ENCODE measurements at places on chromosomes 7 and 10.

DNA sequence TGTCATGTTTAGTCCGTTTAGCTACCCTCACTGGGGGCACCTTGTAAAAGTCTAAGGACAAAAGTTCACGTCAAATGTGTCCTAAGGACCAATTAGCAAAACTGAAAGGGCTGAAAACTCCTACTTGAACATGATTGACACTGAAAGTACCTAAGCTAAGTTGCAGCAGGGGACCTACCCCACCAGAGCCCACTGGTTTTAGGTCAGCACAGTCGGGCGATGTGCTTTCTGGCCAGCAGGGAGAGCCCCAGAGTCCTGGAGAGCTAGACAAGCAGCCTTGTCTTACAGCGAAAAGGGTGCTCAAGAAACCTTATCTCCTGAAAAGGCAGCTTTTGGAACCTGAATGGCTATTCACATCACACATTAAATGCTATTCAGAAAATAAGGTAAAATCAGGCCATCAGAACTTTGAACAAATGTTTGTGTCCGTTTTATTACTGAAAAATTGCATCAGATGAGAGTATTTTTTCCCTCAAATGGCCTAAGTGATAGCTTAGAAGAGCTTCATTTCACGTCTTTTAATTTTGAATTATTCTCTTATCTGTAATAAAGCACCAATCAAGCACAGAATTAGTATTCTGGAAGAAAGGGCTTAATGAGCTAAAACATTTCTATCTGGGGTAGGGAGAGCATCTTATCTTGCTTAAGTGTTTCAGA, 52.2 kb upstream of the MKI67 start:
- peak; percentile 2 for DNase-seq

- no peak for DNase-seq
Measured at GRCh38 chr10:109886037-109886780, 37.1 kb downstream of the XPNPEP1 start.

DNA sequence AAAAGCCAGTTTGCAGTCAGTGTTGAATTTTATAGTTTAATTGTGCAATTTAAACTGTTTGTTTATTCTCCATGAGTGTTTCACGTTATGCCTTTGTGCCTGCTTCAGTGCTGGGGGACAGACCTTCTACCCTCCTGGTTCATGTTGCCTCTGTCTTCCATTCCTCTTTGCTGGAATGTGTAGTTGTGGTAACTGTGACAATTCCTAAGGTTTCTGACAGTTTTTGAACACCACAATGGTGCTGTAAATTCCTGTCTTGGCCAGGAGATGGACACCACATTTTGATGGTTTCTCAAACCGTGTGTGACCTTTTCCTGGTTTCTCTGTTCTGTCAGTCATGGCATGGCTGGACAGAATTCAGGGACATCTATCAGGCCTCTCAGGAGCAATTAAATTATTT, 201.7 kb downstream of the BICC1 start:
- no peak for DNase-seq

DNA sequence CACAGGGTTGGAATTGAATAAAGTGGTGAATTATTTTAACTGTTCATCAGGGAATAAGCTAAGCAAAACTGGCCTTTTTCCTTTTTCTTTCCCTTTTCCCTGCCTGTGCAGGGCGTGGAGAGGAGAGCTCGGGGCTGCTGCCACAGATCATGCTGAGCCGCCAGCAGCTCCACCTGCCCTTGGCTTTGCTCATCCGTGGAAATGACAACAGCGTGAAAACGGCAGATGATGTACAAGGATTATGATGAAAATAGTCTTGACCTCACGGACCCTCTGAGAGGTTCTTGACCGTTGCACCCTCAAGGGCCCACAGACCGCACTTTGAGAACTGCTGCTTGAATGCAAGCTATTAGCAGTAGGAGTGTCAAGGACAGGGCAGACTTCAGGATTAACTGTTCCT, 10.6 kb downstream of the PPP2R2D start:
- DNase-seq = no peak

DNA sequence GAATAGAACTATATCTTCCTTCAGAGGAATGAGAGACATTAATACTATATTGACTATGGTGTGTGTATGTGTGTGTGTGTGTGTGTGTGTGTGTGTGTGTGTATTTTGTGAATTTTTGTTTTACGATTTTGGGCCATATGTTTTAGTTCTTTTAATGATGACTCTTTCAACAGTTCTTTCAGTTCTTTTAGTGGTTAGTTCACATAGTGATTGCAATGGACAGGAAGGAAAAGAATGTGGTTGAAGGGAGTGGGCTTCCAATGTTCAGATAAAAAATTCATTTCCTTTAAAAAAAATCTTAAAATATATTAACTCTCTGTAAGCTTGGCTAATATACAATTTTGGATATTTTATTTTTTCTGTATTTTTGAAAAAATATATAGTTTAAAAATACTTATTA, 315.7 kb upstream of the DGKB start:
- no peak for DNase-seq

DNA sequence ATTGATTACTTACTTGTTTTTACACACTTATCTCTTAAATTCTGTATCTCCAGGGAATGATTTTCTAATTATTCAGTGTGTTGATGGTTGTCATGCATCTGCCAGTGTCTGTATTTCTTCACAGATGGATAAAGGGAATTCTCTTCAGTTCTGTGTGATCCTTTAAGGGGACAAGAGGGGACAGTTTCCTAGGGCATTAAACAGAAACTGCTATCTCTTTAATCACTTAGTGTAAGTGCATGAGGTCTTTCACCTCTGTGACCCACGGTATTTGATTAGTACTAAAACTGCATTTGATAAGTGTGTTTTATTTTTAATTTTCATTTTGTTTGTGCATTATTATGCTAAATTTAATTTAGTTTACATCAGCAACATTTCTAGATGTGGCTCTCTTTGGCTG, 26.6 kb upstream of the SEMA3D start:
- no peak for DNase-seq

DNA sequence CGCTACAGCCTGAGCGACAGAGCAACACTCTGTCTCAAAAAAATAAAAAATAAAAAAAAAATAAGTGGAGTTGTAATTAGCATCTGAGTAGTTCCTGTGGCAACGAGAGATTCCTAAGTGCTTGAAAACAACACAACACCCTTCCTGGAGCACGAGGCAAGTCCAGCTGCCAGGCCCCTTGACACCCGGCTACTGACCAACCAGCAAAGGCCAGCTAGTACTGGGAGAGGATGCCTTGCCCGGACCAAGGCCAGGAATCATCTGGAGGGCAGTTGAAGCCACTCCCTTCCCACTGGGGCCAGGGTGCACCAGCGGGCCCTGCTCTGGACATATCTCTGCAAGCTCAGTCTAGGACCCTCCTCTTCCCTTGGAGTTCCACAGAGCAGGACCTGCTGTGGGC, 536 bp downstream of the C10orf105 start:
- no peak for DNase-seq
